Renal pelvis (tissue), 12 donors: ENCODE measurements at places on chromosomes 13 and 19. TPM values are rescaled to one million over a fixed set of nuclear protein-coding genes. Genes with fewer than 3 reads are reported as not detected.
A peak's percentile ranks its signal among the peaks of the same experiment; 100 is the strongest.

The ZNF649 gene
- 30.1 TPM for polyA plus RNA-seq

The TNNT1 gene
- polyA plus RNA-seq = 6.7 TPM

DNA sequence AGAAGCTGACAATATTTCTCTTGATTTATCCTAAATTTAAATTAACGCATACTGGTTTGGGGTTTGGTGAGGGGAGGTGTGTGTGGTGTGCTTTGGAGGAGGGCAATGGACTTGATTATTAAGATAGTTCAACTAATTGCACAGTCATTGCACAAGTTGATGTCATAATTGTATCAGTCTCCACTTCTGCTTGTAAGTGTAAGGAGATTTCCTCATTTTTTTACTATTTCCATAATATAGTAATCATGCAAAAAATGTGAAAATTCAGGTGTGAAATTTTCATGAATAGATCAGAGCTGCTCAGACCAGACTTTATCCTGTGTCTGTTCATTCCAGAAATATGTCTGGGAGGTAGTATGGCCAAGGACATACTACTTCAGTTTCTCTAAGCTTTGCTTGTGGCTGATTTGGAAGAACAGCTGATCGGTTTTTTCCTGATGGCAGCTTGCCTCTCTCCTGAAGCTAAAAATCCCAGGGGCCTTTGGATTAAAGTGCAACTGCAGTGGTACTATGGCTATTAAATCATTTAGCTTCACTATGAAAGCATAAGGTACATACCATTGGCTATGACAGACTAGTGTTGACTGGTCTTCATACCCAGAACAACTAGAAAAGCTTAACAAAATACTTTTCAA lies 201.8 kb upstream of the MIR17HG start:
- DNase-seq = no peak

- no peak for DNase-seq
Observed at GRCh38 chr13:27088619-27089018, 83.0 kb downstream of the USP12 start.

The TLE2 gene
- 48.7 TPM for polyA plus RNA-seq

GRCh38 chr13:84684048-84684662 lies 801.9 kb upstream of the SLITRK1 start:
- DNase-seq = no peak

DNA sequence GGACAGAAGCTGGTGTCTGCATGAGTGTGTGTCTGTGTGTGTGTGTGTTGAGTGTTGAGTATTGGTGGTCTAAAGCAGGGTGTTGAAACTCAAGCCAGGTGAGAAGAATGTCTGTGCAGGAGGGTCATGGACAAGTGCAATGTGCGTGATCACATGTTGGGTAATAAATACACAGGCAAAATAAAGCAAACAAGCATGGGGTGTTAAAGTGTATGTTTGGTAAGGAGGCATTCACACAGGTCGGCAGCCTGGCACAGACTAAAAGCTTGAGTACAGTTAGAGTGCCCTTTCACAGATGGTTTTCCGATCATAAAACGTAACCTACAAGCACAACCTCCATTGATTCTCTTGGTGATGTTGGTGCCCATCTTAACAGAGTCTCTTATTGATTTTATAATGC lies 476.9 kb upstream of the KLHL1 start:
- no peak for DNase-seq

The ATP1A3 gene
- polyA plus RNA-seq = 0.10 TPM

The C1QTNF9B gene
- 0.77 TPM for polyA plus RNA-seq

DNA sequence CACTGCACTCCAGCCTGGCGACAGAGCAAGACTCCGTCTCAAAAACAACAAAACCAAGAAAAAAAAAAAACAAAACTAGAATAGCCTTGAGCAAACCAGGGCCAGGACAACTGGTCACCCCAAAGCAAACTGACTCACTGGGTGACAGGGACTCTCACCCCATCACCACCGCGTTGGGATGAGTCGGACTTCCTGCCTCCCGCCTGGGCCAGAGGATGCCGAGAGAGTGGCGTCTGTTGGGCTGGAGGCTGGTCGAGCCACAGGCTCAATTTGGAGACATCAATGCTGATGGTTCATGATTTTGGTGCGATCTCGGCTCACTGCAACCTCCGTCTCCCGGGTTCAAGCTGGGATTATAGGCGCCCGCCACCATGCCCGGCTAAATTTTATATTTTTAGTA lies 11.6 kb downstream of the TMPRSS9 start:
- no peak for DNase-seq

The OR7D2 gene
- polyA plus RNA-seq = 0.09 TPM

- DNase-seq = no peak
Observed at GRCh38 chr13:110283736-110284517, 23.0 kb downstream of the COL4A1 start.

The ZNF547 gene
- polyA plus RNA-seq = 9.7 TPM

GRCh38 chr13:94121686-94122085 lies 357.8 kb downstream of the DCT start:
- no peak for DNase-seq

- no peak for DNase-seq
Observed at GRCh38 chr19:15126131-15126910, 19.1 kb downstream of the SYDE1 start.

DNA sequence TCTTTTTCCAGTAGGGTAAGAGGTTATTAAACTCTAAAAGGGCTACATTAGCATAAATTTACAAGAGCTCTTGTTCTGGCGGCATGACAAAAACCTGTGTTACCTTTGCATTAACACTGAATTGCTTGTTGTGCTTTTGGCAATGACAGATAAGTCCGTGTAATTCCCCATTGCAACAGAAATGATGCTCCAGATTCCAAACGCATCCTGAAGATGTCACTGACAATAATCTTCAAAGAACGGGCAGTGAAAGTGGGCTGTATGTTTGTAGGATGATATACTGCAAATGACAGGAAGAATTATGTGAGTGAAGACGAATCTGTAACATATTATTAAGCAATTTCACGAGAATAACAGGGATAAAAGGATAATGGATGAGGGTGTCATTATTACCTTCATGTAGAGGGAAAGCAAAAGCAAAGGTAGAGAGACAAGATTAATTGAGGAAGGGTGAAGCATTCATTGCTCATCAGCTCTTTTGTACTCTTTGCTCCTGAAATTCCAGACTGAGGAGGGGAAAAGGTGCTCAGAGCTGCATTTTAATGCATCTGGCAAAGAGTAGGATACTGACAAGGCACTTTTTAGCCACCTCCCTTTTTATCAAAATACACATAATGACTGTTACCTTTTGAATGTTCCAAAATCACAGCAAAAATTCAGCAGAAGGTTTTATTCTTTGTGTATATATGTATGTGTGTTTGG lies 38.5 kb upstream of the MAB21L1 start:
- no peak for DNase-seq

- no peak for DNase-seq
Observed at GRCh38 chr13:95571941-95572340, 19.4 kb downstream of the CLDN10 start.

GRCh38 chr13:91405240-91405639 lies 6.8 kb downstream of the GPC5 start:
- DNase-seq = no peak

The PTGIR gene
- 3.1 TPM for polyA plus RNA-seq

GRCh38 chr13:40389081-40389641 lies 277.3 kb downstream of the FOXO1 start:
- no peak for DNase-seq

The TUBA3C gene
- not detected for polyA plus RNA-seq

The SIGLEC5 gene
- polyA plus RNA-seq = 0.40 TPM

The NCR1 gene
- polyA plus RNA-seq = 0.26 TPM

The OR7A5 gene
- not detected for polyA plus RNA-seq

The SMIM44 gene
- polyA plus RNA-seq = 0.53 TPM

The ZNF57 gene
- polyA plus RNA-seq = 5.7 TPM

The C19orf33 gene
- 11.1 TPM for polyA plus RNA-seq

The VSTM2B gene
- 0.68 TPM for polyA plus RNA-seq

- DNase-seq = no peak
Observed at GRCh38 chr19:48351341-48351752, 12.4 kb downstream of the TMEM143 start.

DNA sequence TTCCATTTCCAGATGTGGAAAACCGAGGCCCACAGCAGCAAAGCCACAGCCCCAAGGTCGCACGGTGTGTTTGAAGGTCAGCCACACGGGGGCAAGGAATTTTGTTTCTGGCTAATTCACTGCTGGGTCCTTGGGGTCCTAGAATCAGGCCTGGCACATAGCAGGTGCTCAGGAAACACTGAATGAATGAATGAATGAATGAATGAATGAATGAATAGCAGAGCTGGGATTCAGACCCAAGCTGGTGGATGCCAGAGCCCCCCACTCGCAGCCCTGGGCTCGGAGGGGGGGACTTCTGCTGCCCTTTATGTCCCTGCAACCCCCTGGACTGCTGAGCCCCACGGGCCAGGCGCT lies 37.0 kb downstream of the ZNRF4 start:
- DNase-seq = no peak

GRCh38 chr19:12913851-12914690 lies 5.0 kb downstream of the SYCE2 start:
- DNase-seq = no peak

DNA sequence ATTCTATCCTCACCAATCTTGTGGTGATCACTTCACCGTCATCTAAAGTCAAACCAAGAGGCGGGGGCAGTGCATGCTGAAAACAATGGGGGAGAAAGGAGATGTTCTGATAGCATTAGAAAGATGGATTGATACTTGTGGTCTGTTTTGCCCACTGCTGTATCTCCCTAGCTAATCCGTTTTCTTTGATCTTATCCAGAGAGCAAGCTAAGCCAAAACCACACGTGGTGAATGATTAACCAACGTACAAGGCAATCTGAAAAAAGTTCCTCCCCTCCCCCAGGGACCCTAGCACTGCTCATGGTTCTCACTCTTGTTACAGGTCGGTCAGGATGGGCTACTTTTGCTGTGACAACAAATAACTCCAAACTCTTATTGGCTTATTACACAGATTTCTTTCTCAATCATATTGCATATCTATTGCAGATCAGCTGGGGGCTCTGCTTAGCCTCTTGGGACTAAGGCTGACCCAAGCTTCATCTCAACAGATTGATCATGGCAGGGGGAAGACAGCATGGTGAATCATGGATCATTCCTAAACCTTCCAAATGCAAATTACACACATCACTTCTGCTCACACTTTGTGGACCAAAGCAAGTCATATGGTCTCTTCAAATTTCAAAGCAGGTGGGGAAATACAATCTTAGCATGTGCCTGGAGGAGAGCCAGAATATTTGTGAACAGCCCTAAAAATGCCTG lies 11.9 kb upstream of the C13orf42 start:
- DNase-seq = peak; percentile 16

DNA sequence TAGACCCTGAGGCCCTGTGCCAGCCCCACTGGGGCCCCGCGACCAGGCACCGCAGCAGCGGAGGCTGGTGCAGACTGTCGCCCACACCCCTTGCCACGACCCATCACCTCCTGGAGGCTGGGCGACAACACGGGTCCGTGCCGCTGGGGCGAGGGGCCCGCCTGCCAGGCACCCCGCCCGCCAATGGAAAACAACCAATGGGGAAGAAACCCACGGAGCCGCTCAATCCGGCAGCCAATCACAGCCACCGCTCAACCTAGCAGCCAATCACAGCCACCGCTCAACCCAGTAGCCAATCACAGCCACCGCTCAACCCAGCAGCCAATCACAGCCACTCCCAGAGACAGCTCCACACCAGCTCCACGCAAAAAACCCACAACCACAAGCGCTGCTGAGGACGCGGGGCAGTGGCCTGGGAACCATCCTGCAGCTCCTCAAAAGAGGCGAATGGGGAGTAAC lies 29.7 kb downstream of the GPX4 start:
- DNase-seq = no peak

The FLT3 gene
- polyA plus RNA-seq = 0.22 TPM

The DCT gene
- 0.65 TPM for polyA plus RNA-seq

DNA sequence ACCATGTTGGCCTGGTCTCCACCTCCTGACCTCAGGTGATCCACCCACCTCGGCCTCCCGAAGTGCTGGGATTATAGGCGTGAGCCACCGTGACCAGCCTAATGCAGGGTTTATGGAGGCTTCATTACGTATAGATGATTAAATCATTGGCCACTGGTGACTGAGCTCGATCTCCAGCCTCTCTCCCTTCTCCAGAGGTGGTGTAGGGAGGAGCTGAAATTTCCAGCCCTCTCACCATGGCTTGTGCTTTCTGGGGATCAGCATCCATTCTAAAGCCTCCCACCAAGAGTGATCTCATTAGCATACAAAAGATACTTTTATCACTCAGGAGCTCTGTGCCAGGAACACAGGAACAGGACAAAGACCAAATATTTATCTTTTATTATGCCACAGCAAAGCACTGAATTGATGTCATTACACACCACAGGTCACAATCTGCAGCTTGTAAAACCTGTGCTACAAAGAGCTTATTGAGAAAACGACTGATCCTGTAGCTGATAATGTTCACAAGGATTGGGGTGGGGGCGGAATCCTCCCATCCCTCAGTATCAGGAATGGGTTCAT lies 32.4 kb downstream of the RHPN2 start:
- DNase-seq = no peak

GRCh38 chr13:37059848-37060192 lies 332 bp upstream of the SUPT20H start:
- DNase-seq = no peak

DNA sequence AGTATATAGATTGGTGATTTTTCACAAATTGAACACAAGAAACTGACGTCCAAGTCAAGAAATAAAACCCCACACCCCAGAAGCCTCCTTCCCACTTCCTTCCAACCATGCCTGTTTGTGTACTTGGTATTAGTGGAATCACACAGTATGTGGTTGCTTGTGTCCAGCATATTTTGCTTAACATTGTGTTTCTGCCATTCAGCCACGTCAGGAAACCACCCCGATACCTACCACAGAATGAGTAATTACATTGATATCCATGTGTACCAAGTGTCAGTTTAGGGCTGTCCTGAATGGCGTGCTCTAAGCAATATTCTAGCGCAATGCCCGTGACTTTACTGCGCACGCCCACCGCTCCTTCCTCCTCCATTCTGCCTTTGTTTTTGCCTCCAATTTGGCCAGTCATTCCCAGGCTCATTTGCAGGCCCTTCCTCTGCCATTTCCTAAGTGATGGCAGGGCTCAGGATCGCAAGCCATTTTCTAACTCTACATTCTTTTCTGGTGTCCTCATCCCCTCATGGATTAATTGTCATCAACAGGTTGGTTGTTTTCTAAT lies 25.9 kb upstream of the MPHOSPH8 start:
- DNase-seq = no peak

The KANK3 gene
- 14.3 TPM for polyA plus RNA-seq

The ZNF544 gene
- 34.2 TPM for polyA plus RNA-seq

The GRIK5 gene
- polyA plus RNA-seq = 24.1 TPM

DNA sequence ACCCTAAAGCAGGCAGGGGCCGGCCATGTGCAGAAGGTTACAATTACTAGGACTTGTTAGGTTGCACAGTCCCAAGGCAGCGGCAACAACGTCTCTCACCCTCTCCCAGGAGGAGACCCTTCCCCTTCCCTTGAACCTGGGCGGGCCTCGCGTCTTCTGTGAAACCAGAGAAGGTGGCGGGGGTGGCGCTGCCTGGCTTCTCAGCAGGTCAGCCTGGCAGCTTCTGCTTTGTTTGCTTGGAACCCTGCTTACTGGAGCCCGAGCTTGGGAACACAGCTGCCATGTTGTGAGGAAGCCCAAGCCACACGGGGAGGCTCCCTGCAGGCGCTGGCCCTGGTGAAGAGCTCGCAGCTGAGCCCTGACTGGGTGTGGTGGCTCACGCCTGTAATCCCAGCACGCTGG lies 15.5 kb downstream of the MKNK2 start:
- no peak for DNase-seq

- no peak for DNase-seq
Observed at GRCh38 chr13:28468023-28468915, 26.7 kb downstream of the FLT1 start.

GRCh38 chr19:38319421-38320258 lies at the start of gene KCNK6:
KCNK6 (plus strand) TSS chr19:38319845; CDS start chr19:38319951, 106 bp downstream.
- DNase-seq = no peak

The NCAN gene
- 0.98 TPM for polyA plus RNA-seq
